Tongue (tissue), 3 donors: ENCODE measurements at places on chromosomes 4 and X. TPM values are rescaled to one million over a fixed set of nuclear protein-coding genes. Genes with fewer than 3 reads are reported as not detected.

Gene IL1RAPL2
- total RNA-seq, result 7.8 TPM

Gene COL25A1
- total RNA-seq, result 14.1 TPM

Gene CLTRN
- total RNA-seq, result 1.0 TPM

Gene MTMR8
- total RNA-seq, result 3.5 TPM

Gene S100G
- not detected for total RNA-seq

Gene SERPINA7
- total RNA-seq, result not detected

Gene FOXR2
- not detected for total RNA-seq

Gene MEPE
- not detected for total RNA-seq

Gene OPRPN
- not detected for total RNA-seq

Gene ATP11C
- total RNA-seq, result 29.7 TPM

Gene FGD1
- 7.5 TPM for total RNA-seq
